HTR-8/SVneo (cell line): ENCODE measurements at places on chromosomes 4 and X.

DNA sequence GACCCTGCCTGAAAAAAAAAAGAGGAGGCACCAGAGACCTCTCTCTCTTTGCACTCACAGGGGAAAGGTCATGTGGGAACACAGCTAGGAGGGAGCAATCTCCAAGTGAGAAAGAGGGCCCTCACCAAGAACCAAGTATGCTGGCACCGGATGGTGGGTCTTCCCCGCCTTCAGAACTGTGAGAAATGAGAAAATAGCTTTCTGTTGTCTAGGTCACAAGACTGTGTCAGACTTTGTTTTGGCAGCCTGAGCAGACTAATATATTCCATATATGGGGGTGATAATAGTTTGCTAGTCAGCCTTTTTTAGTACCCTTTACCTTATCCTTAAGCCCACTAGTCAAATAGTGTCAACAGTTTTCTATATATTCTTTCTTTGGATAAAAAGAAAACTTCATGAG is 193.0 kb downstream of the TRIML1 start:
- no peak for DNase-seq

GRCh38 chrX:65688403-65688871 is 21.0 kb downstream of the MSN start:
- no peak for DNase-seq

DNA sequence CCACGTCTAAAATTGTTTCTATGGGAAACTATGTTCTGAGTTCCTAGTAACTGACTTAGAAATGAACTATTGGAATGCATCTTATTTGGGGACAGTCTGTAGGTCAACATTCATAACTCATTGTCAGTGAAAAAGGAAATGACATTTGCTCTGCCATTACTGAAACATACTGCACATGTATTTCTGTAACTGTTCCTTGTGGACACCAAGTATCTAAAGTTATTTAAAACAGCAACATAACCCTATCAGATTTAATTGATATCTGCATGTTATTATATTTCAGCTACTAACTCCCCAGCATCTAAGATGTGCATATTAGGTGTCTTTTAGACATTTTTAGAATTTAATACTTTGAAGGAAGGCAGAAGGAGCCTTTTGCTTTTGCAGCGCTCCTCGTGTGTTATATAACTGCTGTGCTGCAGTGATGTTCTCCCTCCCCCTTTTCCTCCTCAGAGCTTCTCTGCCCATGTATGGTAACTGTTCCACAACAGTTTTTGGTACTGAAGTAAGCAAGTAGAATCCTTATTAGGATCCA is 37.2 kb upstream of the TMEM131L start:
- DNase-seq = no peak

GRCh38 chr4:108601532-108601931 is 18.8 kb upstream of the RPL34 start:
- no peak for DNase-seq

GRCh38 chrX:40950546-40950945 is 134.7 kb upstream of the USP9X start:
- no peak for DNase-seq
